Activated CD4-positive, alpha-beta T cell treated with anti-CD3 and anti-CD28 coated beads, Interleukin-2, amount 50 U/mL, for 24 hours (primary cell): ENCODE measurements at places on chromosomes 11 and 22.

- no peak for DNase-seq
Observed at GRCh38 chr11:92224407-92225124, at the start of gene FAT3. Gene FAT3 (plus strand): TSS chr11:92224818. CDS start chr11:92352113, 127,295 bp downstream.

DNA sequence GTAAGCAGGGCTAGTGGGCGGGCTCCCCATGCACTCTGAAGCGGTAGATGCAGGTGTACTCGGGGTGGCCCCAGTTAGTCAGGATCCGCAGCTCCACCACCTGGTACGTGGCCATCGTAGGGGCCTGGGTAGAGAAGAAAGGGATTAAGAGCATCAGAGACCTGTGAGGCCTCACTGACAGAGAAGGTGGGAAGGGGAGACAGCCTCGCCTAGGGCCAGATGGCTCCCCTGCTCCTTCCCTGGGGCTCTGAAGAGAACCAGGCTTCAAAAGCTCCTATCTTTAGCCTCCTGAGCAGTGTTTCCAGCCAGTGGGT is 19.6 kb downstream of the SUN2 start:
- DNase-seq: no peak

DNA sequence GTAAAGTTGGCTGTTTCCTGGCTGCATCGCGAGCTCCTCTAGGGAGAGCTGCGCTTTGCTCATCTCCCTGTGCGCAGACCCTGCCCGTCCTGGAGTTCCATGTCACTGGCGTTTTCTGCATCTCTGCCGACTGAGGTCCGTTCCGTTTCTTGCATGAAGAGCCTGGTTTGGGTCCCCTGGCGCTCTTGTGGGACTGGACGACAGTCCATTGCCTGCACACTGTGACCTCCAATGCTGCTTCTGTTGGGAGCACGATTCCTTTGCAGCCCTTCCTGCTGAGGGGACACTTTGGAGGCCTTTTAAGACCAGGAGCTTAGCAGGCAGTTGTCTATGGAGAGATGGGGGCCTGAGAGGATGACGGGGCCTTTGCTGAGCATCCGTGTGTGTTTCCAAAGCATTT is 90.3 kb downstream of the TBC1D22A start:
- DNase-seq: no peak

DNA sequence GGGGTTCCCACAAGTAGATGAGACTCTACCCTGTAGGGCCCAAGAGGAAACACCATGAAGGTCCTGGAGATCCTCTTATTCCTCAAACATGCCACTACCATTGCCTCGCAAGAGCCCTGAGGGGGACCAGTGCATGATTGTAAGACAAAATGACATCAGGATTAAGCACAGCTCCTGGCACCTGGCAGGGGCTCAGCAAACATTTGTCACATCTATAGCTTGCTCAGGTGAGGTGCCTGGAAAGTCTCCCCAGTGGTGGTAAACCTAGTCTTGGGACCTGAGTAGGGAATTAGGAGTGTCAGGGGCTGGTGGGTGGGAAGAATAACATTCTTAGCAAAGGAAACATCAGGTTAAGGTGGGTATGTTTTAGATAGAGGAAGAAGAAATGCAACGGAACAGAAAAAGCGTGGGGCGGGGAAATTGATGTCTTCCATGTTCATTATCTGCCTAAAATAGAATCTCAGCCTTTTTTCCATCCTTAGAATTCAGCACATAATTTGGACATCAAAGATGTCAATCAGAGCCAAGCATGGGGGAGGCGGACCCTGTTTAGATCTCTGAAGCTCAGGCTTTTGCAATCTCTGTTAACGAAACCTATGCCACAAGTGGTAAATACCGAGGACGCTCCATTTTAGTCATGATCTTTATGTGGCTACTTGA is 924 bp downstream of the YPEL1 start:
- no peak for DNase-seq

- no peak for DNase-seq
Observed at GRCh38 chr11:125407046-125407445, 89.0 kb downstream of the FEZ1 start.
